Activated T-helper 1 cell treated with anti-CD3 and anti-CD28 coated beads, Interleukin-2, amount 50 U/mL, for 16 hours (primary cell): ENCODE measurements at places on chromosomes 5 and 9.

DNA sequence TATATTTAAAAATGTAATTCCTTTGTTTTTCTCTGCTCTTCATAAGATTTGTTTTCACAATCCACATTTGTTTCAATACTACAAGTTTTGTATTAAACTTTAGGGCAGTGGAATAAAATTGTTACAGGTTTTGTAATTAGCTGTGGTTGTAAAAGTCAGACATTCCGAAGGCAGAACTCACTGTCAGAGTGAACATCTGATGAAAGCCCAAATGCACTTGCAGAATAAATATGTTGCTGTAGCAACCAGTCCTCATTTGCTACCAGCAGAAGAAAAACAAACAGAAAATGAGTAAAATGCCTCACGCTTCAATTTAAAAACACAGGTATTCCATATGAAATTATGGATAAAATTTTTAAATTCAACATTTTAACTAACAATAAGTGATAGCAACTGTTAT is 740.1 kb upstream of the FAM174A start:
- DNase-seq, result no peak

DNA sequence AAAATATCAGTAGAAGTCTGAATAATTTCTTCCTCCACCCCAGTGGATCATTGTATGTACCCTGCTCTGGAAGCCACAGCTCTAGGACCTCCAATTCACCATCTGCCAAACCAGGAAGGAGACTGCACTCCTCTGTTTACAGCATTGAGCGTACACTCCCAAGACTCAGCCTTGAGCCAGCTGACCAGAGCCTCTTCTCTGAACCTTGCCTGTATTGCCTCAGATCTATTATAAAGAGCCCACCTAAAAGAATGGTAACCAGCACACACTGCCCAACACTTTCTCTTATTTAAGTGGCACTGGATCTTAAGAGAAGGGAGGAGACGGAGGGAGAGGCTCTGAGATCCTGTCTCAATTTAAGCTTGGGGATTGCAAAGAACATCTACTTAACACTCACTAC is 217.8 kb upstream of the RASEF start:
- no peak for DNase-seq

DNA sequence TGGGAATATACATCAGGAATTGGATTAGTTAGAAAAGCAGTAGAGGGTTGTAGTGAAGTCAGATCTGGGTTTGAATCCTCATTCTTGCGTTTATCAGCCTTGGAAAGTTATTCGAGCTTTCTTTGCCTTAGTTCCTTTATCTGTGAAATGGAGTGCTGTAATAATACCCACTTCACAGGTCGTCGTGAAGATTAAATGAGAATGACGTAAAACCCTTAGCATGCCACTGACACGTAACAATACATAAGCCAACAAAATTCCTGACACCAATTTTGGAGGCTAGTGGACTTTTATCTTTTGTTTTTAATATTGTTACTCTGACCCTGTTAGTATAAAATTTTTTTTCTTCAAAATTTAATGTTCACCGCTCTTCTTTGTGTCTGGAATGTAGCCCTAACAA is 3.4 kb downstream of the SKP2 start:
- no peak for DNase-seq

DNA sequence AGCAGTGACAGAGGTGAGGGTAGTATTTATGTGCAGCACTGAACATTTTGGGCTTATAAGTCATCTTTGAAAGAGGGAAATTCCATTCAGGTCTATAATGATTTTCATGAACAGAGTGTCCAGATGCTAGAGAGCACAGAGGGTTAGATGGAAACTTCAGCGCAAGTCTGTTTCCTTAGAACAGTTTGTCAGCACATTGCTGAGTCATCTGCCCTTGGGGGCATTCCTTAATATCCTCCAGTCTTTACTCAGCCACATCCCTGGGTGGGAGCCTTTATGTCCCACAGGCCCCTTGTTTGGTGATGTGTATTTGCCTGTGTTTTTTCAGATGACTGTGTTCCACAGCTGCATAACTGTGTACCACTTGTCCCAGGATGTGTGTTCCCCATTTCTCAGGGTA is 138.5 kb upstream of the S1PR3 start:
- no peak for DNase-seq

GRCh38 chr9:21969951-21970799 is 24.0 kb downstream of the CDKN2A start:
- no peak for DNase-seq

DNA sequence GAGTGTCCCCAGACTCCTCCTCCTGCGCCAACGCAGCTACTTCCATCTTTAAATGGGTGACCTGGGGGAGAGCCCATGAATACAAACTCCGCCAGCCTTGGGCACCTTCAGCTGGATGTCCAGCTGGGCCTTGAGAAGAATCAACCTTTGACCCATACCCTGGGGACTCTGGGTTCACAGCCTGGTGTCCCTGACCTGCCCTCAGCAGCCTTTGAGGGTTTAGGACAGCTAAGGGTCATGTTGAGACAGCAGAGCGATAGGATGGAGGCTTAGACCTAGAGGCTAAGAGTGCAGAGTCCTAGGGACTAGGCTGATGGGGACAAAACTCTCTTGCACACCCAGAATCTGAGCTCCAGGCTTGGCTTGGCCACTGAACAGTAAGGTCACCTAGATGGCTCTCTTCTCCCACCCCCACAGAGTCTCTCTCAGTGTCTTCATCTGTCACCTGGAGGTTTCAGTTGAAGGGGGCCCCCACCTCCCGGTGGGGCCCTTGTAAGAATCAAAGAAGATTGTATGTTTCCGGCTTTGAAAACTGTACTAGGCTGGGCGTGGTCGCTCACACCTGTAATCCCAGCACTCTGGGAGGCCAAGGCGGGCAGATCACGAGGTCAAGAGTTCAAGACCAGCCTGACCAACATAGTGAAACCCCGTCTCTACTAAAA is 6.7 kb upstream of the AQP3 start:
- no peak for DNase-seq

GRCh38 chr9:847505-847904 is 6.0 kb downstream of the DMRT1 start:
- DNase-seq, result no peak

GRCh38 chr9:13278023-13278367 is 1.5 kb downstream of the MPDZ start:
- no peak for DNase-seq

DNA sequence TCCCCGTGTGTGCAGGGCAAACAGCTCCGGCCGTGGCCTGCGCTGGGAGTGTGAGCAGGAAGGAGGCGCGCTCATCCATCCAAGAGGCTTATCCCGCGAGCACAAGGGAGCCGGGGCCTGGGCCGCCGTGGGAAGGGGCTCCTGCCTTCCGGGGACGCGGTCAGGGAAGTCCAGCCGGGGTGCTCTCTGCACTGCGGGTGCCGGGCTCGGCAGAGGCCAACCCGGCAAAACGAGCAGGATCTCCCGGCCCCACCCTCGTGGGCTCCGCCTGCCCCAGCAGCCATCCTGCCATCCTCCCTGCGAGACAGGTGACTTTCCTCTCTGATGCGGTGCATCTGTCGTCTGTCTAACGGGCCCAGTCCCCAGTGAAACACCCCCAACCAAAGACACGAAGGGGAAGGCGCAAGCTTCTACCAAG is 244.2 kb downstream of the AUH start:
- no peak for DNase-seq

DNA sequence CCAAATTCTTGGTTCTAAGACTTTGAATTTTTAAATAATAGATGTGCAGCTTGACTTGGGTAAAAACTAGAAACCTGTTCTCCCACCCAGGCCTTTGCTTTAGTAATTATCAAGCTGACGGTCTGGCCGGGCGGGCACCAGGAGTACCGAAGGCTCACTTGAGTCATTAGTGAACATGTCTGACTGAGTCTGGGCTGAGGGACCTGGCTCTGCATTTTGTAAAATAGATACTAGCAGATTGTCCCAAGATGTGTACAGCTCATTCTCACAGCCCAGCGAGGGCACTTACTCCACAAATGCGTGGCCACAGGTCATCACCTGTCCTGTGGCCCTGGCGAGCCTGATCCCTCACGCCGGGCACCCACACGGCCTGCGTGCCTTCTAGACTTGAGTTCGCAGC is 216.2 kb downstream of the FANCC start:
- DNase-seq, result no peak

- DNase-seq, result no peak
Observed at GRCh38 chr9:136061405-136061804, 33.7 kb downstream of the NACC2 start.
